ENCODE measurements at places on chromosomes 1 and 21.

- DNase-seq, result no peak
Measured at GRCh38 chr1:107474877-107475612, 334.2 kb downstream of the NTNG1 start.

- DNase-seq, result no peak
Measured at GRCh38 chr1:22491995-22492715, 40.5 kb downstream of the ZBTB40 start.

DNA sequence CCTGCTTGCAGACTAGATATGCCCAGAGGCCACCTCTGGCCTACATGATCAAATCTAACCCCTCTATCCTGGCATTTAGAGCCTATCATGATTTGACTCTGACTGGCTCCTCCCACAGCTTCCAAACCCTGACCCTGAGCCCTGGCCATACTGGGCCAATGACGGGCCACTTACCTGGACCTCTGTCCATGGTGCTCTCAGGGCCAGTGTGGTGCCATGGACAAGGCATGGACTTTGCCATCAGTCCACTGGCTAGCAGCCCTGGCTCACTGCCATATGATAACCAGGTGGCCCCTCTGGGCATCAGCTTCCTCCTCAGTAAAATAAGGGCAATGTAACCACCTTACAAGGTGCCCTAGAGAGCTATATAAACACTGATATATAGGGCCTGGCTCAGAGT is 713.4 kb downstream of the PTPRU start:
- DNase-seq, result no peak

GRCh38 chr1:32684167-32684811 is 18.3 kb downstream of the SYNC start:
- DNase-seq, result no peak

- no peak for DNase-seq
Measured at GRCh38 chr1:169047074-169047473, 59.4 kb upstream of the ATP1B1 start.
